Fibroblast of skin of scalp (primary cell): ENCODE measurements at places on chromosomes 4 and X.

- no peak for DNase-seq
Measured at GRCh38 chr4:108535757-108536156, 84.6 kb upstream of the RPL34 start.

DNA sequence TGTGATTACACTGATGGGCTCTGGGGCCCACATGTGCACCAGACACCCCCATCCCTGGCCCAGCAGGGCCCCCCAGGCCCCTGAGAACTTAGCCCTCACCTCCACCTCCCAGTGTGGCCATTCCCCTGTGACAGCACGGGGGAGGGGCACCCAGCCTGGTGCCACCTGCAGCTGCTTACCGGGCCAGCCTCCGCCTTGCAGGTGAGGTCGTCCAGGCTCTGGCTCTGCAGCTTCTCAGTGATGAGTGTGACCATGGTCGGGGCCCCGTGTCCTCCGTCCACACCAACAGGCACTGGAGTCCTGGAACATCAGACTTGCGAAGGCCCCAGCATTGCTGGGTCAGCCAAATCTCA is 15.6 kb downstream of the FAM53A start:
- DNase-seq, result no peak

- DNase-seq, result no peak
Measured at GRCh38 chr4:37988670-37989069, 28.5 kb downstream of the PTTG2 start.

- DNase-seq, result no peak
Measured at GRCh38 chrX:2917767-2918166, 11.4 kb downstream of the ARSD start.

GRCh38 chr4:78138252-78138651 is 81.1 kb downstream of the FRAS1 start:
- no peak for DNase-seq

- peak; percentile 48 for DNase-seq
Measured at GRCh38 chr4:66556651-66557278, 886.5 kb upstream of the EPHA5 start.

DNA sequence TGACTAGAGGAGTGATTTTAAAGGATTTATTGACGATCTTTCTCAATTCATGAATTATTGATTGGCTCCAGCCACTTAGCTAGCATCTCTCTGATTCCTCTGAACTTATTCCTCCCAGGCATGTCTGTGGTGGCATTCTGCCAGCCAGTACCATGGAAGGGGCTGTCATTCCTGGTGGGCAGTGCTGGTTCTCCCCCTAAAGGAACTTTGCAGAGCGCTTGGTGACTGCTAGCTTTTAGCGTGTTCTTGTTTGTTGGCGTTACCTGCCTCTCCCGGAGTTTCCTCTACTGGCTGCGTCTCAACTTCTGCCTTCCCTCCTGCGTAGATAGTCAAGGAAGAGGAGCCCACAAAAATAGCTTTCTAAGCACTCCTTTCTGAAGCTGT is 19.3 kb downstream of the SRD5A3 start:
- DNase-seq, result no peak

- DNase-seq, result peak; percentile 50
Measured at GRCh38 chr4:134027931-134028330, 173.7 kb downstream of the PABPC4L start.

DNA sequence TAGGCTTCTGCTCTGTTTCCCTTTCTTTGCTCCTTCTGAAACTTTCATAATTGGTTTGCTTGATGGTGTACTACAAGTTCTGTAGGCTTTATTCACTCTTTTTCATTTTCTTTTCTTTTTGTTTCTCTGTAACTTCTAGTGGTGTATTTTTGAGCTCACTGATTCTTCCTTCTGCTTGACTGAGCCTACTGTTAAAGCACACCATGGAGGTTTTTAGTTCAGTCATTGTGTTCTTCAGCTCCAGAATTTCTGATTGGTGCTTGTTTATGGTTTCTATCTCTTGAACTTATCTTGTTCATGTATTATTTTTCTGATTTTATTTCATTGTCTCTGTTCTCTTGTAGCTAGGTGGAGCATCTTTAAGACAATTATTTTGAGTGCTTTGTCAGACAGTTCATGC is 33.4 kb upstream of the C4orf54 start:
- no peak for DNase-seq

DNA sequence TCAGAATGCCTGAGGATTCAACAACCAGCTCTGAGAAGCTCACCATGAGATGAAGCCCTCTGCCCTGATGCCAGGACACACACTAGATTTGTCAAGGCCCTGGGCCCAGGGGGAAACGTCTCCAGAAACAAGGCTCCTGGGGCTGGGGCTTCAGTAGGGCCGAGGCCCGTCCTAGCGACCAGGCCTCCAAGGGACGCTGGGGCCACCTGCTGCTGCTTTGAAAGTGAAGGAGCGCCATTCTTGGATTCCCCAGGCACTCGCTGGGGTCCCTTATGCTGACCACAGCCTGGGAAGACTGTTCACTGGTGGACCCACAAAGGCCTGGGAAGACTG is 23.9 kb downstream of the PDE6B start:
- no peak for DNase-seq

DNA sequence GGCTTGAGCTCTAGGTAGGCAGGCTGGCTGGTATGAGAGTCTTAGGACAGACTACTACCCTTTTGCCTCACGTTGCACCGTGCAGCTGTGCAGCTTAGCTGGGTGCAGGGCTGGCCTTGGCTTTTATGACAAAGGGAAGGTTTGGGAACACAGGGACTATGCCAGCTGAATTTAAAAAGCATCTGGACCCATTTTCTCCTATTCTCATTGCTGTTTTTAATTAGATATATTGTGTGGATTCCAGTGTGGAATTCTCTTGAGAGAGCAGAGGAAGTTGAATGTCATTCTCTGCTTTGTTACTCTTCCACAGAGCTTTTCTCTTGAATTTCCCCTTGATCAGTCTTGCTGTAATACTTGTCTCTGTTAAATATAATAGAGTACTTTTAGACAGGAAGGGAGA is 192.7 kb downstream of the ZNF330 start:
- DNase-seq, result no peak

DNA sequence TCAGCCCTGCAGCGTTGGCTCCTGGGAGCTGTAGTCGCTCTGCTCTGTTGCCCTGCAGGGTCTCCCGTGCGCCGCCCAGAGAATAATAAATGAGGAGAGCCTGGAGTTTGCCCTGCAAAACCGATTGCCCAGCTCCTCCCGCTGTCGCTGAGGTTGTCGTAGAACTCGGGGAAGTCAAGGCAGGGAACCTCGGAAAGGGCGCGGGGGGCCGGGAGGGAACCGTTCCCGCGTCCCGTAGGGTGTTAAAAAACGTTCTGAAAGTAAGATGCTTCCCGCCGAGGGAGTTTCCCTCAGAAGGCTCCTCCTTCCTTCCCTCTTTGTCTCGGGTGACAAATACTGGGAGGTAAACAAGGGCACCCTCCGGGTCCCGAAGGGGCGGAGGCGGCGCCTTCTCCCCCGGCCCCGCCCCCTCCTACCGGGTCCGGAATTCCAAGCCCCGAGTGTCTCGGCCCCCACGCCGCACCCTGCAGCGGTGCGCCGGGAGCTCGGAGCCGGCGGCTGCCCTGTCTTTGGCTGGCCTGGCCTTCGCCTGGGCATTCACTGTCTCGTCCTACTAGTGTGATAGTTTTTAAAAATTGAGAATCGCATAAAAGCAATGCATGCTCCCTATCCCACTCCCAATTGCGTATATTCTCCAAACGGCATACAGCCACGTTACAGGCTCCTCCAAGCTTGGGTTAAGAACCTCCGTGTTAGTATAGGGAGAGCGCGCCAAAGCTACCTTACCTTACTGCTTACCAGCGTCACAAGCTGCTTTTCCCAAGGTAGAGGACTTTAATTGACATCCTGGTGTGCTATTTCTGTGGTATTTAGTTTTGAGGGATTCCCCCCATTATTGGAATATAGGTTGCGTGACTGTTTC is 964 bp upstream of the HMGB2 start:
- DNase-seq, result peak; percentile 85

DNA sequence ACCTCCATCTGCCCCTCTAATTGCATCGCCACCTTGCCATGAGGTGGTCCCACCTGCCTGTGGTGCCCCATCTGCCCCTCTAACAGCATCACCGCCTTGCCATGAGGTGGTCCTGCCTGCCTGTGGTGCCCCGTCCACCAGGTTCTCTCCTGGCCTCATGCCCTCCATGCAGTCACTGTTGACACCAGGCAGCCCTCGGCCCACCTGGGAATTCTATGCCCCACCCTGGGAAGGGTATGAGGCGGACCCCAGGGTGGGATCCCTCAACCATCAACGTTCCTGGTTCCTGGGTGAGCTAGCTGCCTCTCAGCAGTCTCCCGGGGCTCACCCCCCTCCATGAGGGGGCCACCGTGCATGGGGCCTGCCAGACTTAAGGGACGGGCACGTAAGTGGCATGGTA is 38.9 kb downstream of the ACOX3 start:
- DNase-seq, result no peak
